ENCODE measurements at places on chromosomes 1 and 21. TPM values are rescaled to one million over a fixed set of nuclear protein-coding genes. Genes with fewer than 3 reads are reported as not detected.

DNA sequence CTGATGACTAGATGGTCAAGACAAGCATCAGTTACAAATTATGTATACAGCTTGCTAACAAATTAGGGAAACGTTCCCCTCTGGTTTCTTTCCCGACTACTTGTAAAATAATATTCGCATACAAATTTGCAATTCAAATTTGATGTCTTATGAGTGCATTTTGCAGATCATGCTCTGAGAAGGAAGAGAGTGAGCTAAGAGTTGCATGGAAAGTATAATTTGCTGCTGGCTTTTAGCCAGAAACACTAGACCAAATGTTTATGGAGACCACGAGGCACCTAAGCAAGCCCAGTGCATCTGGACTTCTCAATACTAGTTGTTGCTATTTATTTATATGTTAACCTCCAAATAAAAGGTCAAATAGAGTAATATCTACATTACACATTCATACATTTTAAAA, 216.0 kb downstream of the SMYD3 start:
- no peak for DNase-seq

The PMVK gene
- 21.2 TPM for total RNA-seq

The TMPRSS15 gene
- total RNA-seq, result 1.4 TPM

DNA sequence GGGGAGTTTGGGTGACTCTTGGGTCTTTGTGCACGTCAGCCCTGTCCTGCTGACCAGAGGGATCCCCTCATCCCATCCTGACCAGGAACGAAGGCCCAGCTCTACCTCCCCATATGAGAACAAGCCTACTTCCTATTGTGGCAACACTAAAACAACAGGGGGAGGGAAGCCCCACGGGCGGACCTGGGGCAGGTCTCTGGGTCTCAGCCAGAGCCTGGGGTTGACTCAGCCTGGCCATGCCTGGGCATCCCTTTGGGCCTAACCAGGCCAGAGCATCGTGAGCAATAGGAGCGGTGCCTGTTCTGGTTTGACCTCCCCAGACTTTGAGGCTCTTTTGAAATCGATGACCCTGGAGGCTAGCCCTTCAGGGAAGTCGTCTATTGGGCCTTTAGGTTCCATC, 16.8 kb downstream of the RPS6KA1 start:
- DNase-seq, result no peak

GRCh38 chr21:40049031-40049930, 182.0 kb downstream of the PCP4 start:
- no peak for DNase-seq

GRCh38 chr1:156414461-156415064, 45.6 kb downstream of the RHBG start:
- DNase-seq, result peak; percentile 76

The C1orf174 gene
- 26.6 TPM for total RNA-seq

The RGS5 gene
- 263 TPM for total RNA-seq

GRCh38 chr1:59453297-59453968, 156.5 kb downstream of the FGGY start:
- no peak for DNase-seq
